ENCODE measurements at places on chromosomes 2 and 18.

- DNase-seq: no peak
Observed at GRCh38 chr2:19457809-19458208, 99.4 kb upstream of the OSR1 start.

DNA sequence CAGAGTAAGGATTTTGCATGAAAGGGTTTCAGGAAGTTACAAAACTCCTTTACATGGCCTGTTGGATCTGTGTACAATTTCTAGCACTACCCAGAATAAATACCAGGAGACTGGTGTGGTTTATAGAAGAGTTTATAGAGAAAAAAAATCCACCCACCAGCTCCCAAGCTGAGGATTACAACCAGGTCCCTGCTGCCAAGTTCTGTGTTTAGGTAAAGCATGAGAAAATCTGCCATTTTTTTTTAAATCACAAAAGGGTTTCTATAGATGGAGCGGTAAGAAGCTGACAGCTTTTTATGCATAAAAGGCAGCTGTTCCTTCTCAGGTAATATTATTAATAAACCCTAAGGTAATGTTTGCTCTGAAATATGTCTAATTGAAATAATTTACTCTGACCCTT is 545.4 kb upstream of the ZEB2 start:
- DNase-seq: no peak

- DNase-seq: no peak
Observed at GRCh38 chr2:46829231-46829995, 86.2 kb downstream of the MCFD2 start.

DNA sequence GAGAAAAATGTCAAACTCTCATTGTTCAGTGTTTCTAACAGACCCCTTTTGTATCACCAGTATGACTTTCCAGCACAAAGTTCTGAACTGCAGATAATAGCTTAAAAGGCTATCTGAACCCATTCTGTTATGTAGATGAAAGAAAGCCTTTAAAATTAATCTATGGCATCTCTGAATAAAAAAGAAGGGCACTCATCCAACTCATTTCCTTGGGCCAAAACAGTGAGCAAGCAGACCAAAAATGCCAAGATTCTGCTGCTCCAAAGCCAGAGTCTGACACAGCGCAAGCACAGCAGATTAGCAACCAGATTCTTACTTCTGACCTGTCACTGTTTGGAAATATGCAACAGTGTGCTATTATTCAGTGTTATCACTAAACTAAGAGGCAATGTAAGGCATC is 22.6 kb upstream of the ITGA6 start:
- no peak for DNase-seq

DNA sequence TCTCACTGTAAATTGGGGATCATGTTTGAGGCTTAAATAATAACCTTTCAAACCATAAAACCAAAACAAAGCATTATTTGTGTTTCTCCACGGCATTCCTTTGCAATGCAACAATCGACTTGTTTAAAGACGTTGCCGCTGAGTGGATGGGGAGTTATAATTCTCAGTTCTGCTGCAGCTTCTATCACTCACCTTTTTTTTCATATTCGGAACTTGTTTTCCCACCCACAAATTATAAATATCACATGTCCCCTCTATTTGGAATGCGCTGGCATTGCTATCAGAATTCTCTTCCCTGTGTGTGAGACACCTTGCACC is 372.8 kb upstream of the SMIM21 start:
- DNase-seq: no peak
